ENCODE measurements at places on chromosomes 5 and 9. TPM values are rescaled to one million over a fixed set of nuclear protein-coding genes. Genes with fewer than 3 reads are reported as not detected.

The GARIN3 gene
- not detected for total RNA-seq

GRCh38 chr9:17216011-17216410 is 81.2 kb downstream of the CNTLN start:
- H3K27ac ChIP-seq: no peak overlapping the region
- no peaks in the 10 kb centered on the region for H3K27me3 ChIP-seq
- no peak for DNase-seq
- H3K4me1 ChIP-seq: no peaks in the 10 kb centered on the region

GRCh38 chr5:168244838-168245559 is 46.4 kb upstream of the WWC1 start:
- H3K36me3 ChIP-seq: no peaks in the 10 kb centered on the region
- H3K27me3 ChIP-seq: no peaks in the 10 kb centered on the region
- H3K4me3 ChIP-seq: no peak overlapping the region
- no peak for DNase-seq
- no peaks in the 10 kb centered on the region for H3K4me1 ChIP-seq

DNA sequence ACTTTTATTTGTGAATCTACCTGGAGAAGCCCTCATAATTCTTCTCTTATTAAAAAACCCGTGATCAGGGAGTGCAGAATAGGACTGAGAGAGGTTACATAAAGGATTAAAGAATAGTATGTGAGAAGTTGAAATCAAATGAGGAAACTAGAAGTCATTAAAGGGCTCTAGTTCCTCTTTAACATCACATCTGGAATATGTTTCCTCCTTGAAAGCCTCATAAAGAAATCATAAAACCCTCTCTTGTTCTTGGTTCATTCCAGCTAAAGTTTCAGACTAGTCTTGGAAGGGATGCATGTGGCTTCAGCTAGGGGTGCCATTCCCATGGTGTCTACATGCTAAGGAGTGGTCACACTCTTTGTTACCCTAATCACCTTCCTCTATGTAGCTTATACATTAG is 5.7 kb upstream of the C5orf46 start:
- no peak overlapping the region for H3K4me3 ChIP-seq
- no peaks in the 10 kb centered on the region for H3K4me1 ChIP-seq
- no peak for DNase-seq
- H3K27ac ChIP-seq: no peak overlapping the region
- no peaks in the 10 kb centered on the region for H3K36me3 ChIP-seq

- H3K4me1 ChIP-seq: peaks cover 63% of the 10 kb centered on the region
- H3K36me3 ChIP-seq: no peaks in the 10 kb centered on the region
- peak overlapping the region; percentile 91 for H3K27ac ChIP-seq
- peak; percentile 75 for DNase-seq
- H3K4me3 ChIP-seq: peak overlapping the region; percentile 79
These were observed 1.4 kb upstream of the GLRX start for GRCh38 chr5:95823738-95824609.

The IL13 gene
- not detected for total RNA-seq

DNA sequence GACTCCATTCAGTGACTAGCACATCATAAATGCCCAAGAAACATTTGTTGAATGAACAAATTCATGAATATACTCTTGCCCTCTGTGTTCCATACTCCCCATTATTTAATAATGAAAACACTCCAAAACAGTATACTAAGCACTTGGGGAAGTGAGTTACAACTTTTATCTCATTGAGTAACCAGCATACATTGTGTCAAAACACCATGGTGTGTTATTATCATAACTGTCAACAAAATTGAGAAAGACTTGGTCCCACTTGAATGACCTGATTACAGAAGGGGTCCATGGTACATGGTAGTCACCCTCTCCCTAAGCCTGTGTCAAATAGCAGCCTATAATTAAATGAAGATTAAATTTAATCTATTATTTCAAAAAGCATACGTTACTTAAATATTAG is 16.2 kb downstream of the ANKH start:
- DNase-seq: no peak
- H3K36me3 ChIP-seq: no peaks in the 10 kb centered on the region
- no peak overlapping the region for H3K27ac ChIP-seq
- no peaks in the 10 kb centered on the region for H3K4me1 ChIP-seq
- no peaks in the 10 kb centered on the region for H3K27me3 ChIP-seq
- H3K4me3 ChIP-seq: no peak overlapping the region

GRCh38 chr5:143648696-143649095 is 163.3 kb upstream of the HMHB1 start:
- H3K27me3 ChIP-seq: no peaks in the 10 kb centered on the region
- no peaks in the 10 kb centered on the region for H3K4me1 ChIP-seq
- H3K4me3 ChIP-seq: no peak overlapping the region
- H3K27ac ChIP-seq: no peak overlapping the region
- no peaks in the 10 kb centered on the region for H3K36me3 ChIP-seq

The IFNA2 gene
- not detected for total RNA-seq

DNA sequence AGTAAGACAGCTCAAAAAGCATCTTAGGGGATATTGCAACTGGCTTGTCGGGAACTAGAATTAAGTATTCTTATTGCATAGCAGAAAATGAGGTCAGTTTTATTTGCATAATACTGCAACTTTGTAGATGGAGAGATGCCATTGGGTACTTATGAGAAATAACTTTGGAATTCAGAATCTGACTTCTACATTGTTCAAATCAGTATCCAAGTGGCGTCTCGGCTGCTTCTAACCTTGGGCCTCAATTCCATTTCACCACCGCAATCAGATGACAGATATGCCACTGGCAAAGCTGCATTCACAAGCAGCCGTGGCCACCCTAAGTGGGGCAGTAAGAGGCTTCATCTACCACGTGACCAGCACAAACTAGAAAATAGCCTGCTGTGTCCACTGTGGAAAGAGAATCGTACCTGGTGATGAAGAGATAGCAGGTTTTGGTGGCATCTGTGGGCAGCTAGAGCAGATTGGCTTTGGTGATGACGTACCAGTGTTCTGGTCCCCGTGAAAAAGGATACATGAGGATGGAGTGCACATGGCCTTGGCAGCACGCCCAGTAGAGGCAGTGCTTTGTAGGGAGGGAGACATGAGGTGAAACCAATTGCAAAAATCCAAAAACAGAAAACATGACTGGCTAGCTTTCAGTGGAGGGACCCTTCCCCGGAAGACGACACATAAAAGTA is 116.6 kb downstream of the KLHL3 start:
- DNase-seq: peak; percentile 58
- H3K4me1 ChIP-seq: peaks cover 9% of the 10 kb centered on the region
- H3K4me3 ChIP-seq: no peak overlapping the region

DNA sequence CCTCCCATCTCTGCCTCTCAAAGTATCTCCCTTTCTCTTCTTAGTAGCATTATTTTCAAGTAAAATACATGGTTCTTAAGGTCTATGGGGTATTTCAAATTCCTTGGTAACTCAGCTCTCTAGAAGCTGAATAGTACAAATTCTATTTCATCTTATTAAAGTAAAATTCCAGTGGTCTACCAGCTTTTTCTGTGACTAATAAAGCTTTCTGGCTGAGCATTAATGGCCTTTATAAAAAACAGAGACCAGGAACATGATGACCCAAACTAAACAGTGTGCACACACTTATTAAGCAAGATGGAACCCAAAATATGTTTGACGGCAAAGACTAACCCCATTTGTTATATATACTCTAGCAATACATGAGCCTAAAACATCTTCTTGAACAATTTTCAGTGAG is 142.6 kb downstream of the OR2K2 start:
- no peaks in the 10 kb centered on the region for H3K4me1 ChIP-seq
- no peak overlapping the region for H3K27ac ChIP-seq
- H3K36me3 ChIP-seq: no peaks in the 10 kb centered on the region
- no peak overlapping the region for H3K4me3 ChIP-seq
- DNase-seq: no peak

DNA sequence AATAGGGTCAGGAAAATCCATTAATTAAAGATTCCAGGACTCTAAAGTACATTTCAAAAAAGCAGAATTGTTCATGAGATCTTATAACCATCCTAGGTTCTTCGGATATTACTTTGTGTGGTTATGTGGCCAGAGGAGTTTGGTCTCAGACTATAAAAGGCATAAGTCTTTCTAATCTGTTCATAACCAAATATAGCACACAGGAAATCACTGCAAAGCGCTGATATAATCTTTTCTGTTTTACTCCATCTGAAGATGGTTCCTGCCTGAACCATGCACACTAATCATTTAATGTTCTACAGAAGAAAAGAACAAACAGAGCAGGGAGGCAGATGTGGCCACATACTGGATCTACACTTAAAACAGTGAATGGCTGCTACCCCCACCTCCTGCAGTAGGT is 182.8 kb downstream of the SEMA5A start:
- no peaks in the 10 kb centered on the region for H3K27me3 ChIP-seq
- no peak overlapping the region for H3K27ac ChIP-seq
- no peak for DNase-seq
- no peak overlapping the region for H3K4me3 ChIP-seq

DNA sequence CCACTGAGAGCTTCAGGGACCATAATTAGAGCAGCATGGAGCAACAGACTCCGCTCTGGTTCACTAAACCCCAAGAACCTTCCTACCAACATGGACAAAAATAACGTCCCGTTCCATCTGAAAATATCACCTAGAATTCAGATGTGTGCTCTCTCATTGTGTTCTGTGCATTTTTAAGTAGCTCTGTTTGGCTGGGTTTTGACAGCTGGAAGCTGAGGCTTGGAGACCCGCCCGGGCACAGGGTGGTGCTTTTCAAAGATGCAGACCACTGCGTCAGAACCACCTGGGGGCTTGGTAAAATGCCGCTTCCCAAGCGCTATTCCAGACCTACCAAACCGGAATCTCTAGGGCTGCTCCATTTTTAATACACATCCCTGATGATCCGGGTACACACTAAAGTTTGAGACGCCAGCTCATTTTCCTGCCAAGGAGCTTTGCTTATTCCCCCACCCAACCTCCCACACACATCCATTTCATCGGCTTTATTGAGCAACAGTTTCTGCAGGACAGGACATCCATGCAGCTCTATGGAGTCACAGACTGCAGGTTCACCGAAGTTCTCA is 104.8 kb downstream of the GABBR2 start:
- no peak overlapping the region for H3K27ac ChIP-seq
- no peaks in the 10 kb centered on the region for H3K27me3 ChIP-seq
- no peaks in the 10 kb centered on the region for H3K4me1 ChIP-seq
- H3K36me3 ChIP-seq: no peaks in the 10 kb centered on the region
- no peak for DNase-seq

DNA sequence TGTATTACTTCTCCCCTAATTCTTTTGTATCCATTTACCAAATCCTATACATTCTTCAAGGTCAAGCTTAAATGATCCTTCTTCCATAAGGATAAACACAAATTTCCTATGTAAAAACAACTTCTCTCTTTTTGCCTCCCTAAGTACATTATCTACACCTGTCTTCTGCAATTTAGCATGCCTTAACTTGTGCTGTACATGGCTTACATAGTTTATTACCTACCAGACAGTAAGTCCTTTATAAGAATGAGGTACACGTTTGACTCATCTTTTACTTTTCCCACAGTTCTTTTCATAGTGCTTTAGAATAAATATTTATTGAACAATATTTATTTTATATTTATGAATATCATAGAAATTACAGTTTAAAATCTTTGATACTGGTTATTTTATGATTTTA is 33.4 kb downstream of the GIN1 start:
- no peaks in the 10 kb centered on the region for H3K4me1 ChIP-seq
- H3K27ac ChIP-seq: no peak overlapping the region
- H3K4me3 ChIP-seq: no peak overlapping the region

The BAAT gene
- not detected for total RNA-seq

The TMEM171 gene
- not detected for total RNA-seq

- H3K36me3 ChIP-seq: no peaks in the 10 kb centered on the region
- no peak for DNase-seq
- no peaks in the 10 kb centered on the region for H3K27me3 ChIP-seq
- H3K4me3 ChIP-seq: no peak overlapping the region
These were observed 29.9 kb downstream of the TLR4 start for GRCh38 chr9:117734082-117734481.

- H3K4me3 ChIP-seq: no peak overlapping the region
- H3K4me1 ChIP-seq: peaks cover 56% of the 10 kb centered on the region
- H3K36me3 ChIP-seq: no peaks in the 10 kb centered on the region
- H3K27ac ChIP-seq: peak overlapping the region; percentile 43
These were observed 17.8 kb downstream of the PHF2 start for GRCh38 chr9:93594041-93594756.

DNA sequence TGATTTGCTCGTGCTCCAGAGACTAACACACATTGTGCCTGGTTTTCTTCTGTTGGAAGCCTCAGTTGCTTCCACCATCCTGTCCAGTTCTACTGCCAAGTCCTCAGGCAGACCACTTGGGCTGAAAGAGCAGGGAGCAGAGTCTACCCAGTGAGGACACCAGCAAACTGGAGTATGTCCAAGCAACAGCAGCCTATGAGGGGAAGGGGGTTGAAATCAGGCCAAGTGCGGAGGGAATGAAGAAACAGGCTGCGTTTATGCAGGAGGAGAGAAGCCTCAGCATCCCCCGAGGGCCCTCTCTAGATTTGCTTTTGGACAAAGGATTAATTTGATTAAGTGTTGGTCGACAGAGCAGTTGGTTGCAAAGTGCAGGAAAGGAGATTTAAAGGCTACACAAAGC is 14.5 kb downstream of the DOCK2 start:
- no peak overlapping the region for H3K27ac ChIP-seq
- H3K36me3 ChIP-seq: peaks cover 5% of the 10 kb centered on the region
- H3K27me3 ChIP-seq: no peaks in the 10 kb centered on the region
- H3K4me3 ChIP-seq: no peak overlapping the region
- DNase-seq: no peak

The RAD17 gene
- 19.5 TPM for total RNA-seq

DNA sequence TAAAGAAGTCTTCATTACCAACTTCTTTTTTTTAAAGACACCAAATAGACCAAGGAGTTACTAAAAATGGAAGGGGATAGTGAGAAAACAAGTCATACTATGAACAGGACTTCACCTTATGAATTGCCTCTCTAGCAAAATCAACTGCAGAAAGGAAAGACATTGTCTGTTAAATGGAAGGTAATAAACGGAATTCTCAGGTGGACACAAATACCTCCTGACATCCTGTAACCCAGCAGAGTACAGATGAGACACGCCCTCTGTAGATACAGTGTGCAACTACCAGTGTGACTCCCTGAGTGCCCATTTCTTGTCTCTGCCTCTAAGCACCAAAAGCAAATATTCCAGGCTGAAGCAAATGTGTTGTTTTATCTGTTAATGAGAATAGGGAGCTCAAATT is 12.2 kb upstream of the PLPP1 start:
- H3K4me3 ChIP-seq: no peak overlapping the region
- DNase-seq: no peak
- no peaks in the 10 kb centered on the region for H3K36me3 ChIP-seq
- H3K4me1 ChIP-seq: no peaks in the 10 kb centered on the region
- no peaks in the 10 kb centered on the region for H3K27me3 ChIP-seq

The DRD1 gene
- 0.62 TPM for total RNA-seq

The PCDHB4 gene
- total RNA-seq: 2.2 TPM

- no peak overlapping the region for H3K27ac ChIP-seq
- H3K4me3 ChIP-seq: no peak overlapping the region
- DNase-seq: no peak
- H3K36me3 ChIP-seq: no peaks in the 10 kb centered on the region
- H3K4me1 ChIP-seq: no peaks in the 10 kb centered on the region
These were observed 30.4 kb upstream of the OTULINL start for GRCh38 chr5:14551211-14551610.

The PCDHB7 gene
- 1.9 TPM for total RNA-seq
